Amygdala (tissue), 56 donors: ENCODE measurements at places on chromosomes 6 and 20.

DNA sequence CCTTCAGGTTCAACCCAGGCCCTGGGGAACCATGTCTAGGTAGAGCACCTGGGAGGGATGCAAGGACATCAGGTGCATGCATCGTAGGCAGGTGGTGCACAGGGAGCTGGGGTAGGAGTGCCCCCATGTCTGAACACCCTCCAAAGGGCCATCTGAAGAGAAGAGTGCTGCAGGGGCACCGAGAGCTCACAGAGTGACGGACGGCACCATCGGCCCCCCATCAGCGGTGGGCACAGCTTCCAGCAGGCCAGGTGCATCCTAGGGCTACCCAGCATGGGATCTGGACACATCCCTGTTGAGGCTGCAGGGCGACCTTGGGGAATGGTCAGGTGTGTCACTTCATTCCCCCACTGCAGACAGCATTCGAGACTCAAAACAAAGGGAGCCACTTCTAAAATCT lies 138.3 kb upstream of the CDH4 start:
- no peak for DNase-seq

DNA sequence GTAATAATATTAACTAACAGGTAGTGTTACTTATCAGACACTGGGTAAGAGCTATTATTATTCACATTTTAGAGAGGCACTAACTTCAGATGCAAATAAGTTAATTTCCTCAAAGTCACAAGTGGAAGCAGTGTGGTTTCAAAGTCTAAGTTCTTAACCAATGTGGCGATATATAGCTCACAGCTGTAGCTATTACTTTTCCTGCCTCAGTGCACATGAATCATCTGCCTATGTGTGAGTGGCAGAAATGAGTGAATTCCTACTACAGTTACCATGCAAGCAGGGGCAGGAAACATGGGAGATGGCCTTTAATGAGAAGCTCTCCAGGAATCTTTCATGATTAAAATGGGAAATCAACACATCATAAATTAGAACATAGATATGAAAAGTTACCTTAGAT lies 126.2 kb upstream of the EYA4 start:
- no peak for DNase-seq

- DNase-seq: no peak
Measured at GRCh38 chr6:11947575-11947974, 64.5 kb upstream of the HIVEP1 start.

- DNase-seq: no peak
Measured at GRCh38 chr6:144094731-144095133, 641 bp downstream of the SF3B5 start.

GRCh38 chr6:136582711-136583471 lies 32.7 kb upstream of the MAP7 start:
- no peak for DNase-seq

DNA sequence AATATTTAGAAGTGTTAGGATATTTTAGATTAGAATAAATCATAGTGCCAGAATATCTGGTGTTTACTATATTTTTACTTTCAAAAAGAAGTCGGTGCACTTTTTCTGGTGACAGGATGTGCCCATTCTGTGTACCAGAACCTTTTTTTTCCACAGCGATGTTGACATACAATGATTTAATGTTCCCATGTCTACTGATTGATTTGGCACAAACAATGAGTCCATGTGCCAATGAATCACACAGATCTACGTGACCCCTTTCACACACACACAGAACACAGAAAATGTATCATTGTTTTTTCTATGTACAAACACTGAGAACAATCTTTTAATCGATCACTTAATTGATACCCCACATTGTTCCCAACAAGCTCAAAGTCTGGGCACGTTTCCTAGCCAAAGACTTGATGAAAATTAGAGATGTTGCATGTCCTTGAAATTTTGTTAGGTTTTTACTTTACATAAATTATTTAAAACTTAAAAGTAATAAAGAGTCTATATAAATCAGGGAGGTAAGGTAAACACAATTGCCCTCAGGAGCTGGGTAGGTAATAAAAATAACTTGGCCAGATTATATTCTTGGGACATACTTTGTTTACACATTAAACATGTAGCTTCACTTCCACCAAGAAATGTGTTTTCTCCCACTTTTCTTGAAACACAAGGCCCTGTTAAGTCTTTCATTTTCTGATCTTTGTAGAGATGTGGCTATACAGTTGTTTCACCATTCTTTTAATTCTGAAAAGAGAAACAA lies 36.4 kb upstream of the SOX4 start:
- DNase-seq: no peak

GRCh38 chr6:131813991-131814390 lies 6.2 kb downstream of the ENPP1 start:
- DNase-seq: no peak

DNA sequence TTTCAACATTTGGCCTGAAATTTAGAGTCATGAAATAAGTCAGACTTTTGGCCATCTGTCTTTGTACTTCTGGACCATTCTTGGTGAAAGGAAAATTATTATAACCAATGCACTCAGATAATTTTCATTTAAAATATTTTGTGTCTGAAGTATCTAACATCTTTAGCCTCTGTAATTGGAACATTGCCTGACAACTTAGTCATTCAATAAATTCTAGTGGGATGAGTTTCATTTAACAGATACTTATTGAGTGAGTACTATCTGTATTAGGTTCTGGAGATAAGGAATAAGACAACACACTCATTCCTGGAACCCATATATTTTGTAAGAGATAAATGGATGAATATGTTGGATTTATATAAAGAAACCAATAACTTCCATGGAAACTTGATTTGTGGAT lies 536.0 kb downstream of the BCKDHB start:
- no peak for DNase-seq

DNA sequence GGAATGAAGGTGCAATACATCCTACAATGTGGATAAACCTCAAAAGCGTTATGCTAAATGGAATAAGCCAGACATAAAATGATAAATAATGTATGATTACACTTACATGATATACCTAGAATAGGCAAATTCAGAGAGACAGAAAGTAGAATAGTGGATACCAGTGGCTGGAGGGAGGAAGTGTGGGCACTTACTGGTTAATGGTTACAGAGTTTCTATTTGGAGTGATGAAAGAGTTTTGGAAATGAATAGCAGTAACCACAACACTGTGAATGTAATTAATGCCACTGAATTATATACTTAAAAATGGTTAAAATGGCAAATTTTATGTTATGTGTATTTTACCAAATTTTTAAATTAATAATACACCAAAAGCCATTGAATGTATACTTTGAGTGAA lies 71.4 kb upstream of the CST7 start:
- DNase-seq: no peak

- no peak for DNase-seq
Measured at GRCh38 chr6:147392917-147393625, 115.4 kb upstream of the SAMD5 start.

DNA sequence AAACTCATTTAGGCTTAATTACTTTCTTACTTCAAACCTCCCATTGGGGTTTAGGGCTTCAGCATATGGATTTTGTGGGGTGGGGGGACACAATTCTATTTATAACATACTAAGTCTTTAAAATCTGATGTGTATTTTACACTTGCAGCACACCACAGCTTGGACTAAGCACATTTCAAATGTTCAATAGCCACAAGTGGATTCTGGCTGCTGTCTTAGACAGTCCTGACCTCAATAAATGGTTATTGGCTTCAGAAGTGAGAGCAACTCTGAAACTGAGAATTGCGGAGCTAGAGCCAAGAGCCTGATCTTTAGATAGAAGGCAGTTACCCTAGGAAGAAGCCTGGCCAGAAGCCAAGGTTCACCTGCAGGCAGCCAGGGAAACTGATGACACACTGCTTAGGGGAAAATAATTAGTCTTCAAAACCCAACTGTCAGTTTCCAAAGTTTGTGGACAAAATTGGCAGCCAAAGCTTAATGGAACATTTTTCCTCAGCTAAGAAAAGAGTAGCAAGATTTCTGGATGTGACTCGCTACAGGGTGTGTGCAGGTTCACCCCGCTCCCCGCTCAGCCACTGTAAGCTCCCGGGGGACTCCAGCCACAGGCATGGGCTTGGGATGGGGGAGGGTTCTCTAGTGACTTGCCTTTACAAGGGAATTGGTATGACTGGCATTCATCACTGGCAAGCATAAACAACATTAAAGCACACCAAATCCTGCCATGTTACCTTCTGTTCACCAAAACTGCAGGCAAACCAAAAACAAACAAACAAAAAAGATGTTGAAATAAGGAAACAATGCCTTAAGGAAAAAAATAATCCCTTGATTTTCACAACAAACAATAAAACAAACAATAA lies 219.8 kb downstream of the TFAP2A start:
- DNase-seq: no peak

GRCh38 chr6:133699741-133700385 lies 189.1 kb upstream of the TCF21 start:
- no peak for DNase-seq

DNA sequence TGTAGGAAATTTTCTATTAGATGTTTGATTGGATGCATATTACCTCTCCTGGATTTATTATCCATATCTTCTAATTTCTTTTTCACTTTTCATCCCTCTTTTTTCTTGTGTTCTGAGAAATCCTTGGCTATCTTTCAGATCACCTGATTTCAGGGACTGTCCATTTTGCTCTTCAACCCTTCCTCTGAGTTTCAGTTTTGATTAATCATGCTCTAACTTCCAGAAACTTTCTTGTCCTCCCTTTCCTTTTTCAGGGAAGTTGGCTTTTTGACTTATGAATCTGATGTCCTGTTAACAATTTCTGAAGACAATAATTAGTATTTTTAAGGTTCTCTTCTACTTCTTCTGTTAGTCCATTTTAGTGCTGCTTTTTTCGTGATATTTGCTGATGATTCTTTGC lies 79.1 kb downstream of the FKBP5 start:
- no peak for DNase-seq

DNA sequence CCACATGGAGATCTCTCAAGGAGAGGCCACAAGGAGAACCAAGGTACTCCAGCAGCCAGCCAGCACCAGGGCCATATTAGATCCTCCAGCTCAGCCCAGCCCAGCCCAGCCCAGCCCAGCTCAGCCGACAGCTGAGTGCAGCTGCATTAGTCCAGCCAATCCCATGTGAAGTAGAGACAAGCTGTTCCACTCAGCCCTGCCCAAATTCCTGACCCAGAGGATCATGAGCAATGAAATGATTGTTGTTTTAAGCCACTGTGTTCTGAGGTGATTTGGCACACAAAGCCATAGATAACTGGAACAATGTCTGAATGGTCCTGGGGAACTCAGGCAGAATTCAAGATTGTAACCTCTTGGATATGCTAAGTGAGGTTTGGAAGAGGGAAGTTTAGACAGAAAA lies 59.5 kb upstream of the BMP2 start:
- no peak for DNase-seq

DNA sequence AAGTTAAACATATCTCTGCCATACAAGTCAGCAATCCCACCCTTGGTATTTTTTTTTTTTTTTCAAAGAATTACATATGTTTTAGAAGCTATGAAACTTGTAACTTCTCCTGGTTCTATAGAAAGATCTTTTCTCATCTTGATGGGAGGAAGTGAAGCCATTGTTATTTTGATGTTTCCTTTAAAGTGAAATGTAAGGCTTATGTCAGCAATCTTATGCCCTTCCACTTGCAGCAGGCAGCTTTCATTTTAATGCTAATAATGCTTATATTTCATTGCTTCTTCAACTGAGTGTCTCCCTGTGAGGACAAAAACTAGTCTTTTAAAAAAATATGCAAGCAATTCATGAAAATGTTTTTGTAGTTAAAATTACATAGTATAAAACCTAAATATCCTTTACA lies 1614.7 kb downstream of the KHDRBS2 start:
- DNase-seq: no peak

DNA sequence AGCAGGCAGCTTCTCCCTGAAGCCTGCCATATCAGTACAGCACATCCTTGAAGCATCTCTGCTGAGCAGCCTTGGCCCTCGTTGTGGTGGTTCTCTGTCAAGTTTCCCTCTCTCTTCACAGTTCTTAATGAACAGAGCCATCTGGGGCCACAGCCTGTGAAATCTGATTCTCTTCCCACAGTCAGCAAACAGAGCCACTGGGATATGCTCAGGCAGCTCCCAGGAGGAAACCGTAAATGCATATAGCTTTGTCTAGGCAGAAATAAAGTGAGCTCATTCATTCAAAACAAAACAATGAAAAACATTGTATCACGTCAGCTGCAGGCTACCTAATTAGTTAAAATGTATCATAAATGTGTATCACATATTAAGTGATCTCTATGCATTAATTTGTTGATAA lies 80.3 kb downstream of the TBC1D7 start:
- no peak for DNase-seq

GRCh38 chr6:166437661-166438060 lies 54.9 kb upstream of the MPC1 start:
- DNase-seq: no peak

- DNase-seq: no peak
Measured at GRCh38 chr6:72748759-72749158, 126.9 kb downstream of the KCNQ5 start.

DNA sequence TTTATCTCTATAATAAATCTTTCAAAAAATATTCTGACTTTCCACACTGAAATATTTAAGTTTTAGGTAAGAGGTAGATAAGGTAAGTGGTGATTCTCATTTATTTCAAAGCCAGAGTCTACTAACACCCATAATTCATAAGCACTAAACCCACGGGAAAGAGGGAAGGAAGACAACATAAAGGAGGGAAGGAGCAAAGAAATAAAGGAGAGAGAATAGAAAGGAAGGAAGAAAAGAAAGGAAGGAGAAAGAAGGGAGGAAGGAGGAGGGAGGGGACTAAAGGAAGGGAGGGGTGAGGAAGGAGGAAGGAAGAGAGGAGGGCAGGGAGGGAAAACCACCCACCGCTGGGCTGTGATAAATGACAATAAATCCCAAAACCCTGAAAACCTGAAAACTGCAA lies 25.2 kb downstream of the MAP3K5 start:
- no peak for DNase-seq

DNA sequence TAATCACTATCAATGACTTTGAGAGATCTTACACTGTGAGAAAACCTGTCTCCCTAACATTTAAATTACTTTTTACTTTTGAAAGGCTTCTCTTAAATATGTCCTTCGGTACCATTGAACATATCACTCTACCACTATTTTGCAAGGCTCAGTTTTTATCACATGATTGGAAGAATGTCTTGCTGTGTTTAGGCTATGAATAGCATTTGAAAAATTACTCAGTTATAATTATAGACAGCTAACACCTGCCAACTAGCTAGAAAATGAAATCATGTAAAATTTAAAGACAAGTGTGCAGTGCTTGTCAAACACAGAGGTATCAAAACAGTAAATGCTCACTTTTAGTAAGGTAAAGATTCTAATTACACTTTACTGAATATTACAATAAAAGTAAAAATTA lies 11.0 kb downstream of the SESN1 start:
- no peak for DNase-seq
